ENCODE measurements at places on chromosomes 3 and 15.

GRCh38 chr15:74657846-74658245 lies 38.0 kb downstream of the EDC3 start:
- no peak for DNase-seq

DNA sequence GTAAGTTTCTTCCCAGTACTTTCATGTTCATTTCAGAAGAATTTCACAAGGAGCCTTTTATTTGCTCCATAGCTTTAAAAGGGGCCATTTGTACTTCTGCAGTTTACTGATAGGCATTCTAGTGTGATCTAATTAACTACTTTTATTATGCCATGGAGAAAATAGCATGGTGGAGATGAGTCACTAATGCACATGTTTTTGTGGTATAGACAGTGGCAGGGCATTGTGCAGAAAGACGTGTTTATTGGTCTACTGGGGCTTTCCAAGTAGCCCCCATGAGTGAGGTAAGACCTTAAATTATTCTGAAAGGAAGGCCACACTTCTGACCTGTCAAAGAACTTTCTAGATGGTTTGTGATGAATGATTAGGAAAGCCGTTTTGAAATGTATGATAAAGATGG lies 810.0 kb upstream of the NR2F2 start:
- no peak for DNase-seq

- DNase-seq = no peak
Observed at GRCh38 chr3:62636235-62636826, 238.9 kb downstream of the CADPS start.

- DNase-seq = no peak
Observed at GRCh38 chr3:14209581-14210289, 31.1 kb downstream of the LSM3 start.

GRCh38 chr15:96252148-96252547 lies 78.4 kb upstream of the NR2F2 start:
- no peak for DNase-seq

DNA sequence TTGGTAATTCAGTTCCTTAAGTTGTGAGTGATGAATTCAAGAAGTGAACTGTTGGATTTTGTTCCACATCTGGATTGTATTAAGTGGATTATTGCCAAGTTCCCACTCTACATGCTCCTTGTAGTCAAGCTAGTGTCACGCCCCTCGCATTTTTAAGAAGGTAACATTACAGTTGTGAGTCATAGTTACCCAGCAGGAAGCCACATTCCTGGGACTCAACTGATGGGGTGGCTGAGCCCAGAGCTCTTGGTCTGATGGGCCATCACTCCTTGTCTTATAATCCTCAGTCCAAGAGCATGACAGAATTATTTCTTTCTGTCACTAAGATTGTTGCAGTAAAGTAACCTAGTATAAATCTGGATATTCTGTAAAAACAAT lies 102.7 kb downstream of the PTPRG start:
- no peak for DNase-seq

DNA sequence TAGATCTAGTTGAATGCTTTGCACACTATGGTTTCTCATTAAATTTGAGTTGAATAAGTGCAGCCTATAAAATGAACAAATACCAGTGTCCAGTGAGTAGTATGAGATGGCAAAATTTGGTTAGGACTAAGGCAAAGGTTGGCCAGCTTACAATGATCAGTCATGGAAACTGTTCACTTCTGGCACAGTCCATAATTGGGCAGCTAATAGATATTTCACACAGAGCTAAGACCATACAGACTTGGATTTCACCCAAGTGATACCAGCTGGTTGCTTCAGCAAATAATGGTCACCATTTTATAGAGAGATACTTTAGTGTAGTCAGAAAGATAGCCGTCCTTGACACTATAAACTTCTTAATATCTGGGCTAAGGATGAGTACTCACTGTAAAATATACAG lies 15.7 kb downstream of the GAP43 start:
- DNase-seq = no peak

DNA sequence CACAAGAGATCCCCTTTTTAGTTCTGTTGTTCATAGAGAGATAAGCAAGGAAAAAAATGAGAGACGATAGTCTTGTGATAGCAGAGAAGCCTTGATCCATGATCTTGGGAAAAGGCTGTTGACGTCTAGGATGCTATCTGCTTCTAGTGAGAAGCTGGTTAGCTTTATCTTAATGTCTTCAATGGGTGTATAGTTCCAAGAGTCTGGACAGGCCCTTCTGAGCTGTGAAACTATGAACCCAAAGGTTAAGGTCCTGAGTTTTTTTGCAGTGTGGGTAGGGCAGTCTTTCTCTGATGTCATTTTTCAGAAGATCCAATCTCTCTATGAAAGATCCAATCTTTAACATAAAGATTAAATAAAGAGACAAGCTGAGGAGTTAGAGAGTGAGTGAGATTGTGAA lies 10.5 kb upstream of the NOX5 start:
- DNase-seq = no peak

DNA sequence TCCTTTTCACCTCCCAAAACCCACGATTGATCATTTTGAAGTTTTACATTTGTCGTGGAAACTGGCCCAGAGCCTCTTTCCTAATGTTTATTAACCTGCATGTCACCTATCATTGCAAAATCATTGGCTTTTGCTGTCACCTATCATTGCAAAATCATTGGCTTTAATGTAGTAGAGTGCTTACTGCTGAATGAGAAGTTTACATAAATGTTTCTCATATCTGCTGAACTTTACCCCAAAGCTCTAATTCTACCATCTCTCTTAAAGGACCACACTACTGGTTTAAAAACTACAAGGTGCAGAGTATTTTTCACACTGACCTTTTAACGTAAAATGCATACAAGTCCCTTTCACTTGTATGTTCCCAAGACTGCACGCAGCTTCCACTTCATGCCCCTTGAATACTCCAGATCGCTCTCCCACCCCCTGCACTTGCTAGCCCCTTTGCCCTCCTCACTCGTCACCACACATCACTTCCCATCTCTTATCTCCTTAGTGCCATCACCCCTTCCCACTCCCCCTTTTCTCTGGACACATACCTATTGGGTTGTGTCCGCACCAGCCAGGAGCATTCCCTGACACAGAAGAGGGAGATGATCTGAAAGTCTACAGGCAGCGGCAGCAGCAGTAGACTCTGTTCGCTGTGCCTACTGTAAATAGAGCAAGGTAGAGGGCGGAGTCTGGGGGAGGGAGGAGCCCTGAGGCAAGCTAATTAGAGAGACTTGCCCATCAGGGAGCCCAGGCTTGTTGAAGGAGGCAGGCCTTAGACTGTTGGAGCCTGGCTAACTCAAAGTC lies 30.2 kb upstream of the ATOSA start:
- no peak for DNase-seq

DNA sequence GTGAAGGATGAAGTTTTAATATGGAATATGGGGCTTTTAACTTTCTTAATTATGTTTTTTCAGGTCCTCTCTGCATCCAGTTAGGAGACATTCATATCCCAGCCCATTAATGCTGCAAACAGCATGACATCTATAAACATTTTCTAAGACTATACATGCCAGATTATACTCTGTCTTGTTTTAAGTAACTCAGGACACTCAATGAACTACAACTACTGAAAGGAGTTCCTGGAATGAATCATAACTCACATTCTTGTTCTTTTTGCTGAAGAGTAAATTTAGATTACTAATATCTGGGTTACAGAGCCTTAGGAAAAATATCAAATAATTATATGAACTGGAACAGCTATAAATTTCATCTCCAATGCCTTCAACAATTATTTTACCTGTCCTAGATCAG lies 167.4 kb downstream of the STAG1 start:
- no peak for DNase-seq

DNA sequence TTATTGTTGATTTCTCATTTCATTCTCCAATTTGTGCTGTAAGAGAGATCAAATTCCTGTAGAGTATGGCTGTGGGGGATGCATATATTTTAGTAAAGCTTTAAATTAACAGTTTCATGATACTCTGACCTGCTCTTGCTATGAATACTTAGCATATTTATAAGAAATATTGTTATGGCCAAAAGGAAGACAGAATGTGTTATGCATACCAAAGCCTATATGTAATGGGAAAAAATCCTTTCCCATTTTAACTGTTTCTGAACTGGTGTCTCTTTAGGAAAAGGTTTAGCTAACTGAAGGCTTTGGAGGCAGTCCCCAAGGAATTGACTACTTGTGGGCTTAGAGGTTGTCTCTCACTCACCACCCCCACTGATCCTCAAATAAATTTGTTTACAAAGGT lies 59.2 kb downstream of the CADPS start:
- no peak for DNase-seq

DNA sequence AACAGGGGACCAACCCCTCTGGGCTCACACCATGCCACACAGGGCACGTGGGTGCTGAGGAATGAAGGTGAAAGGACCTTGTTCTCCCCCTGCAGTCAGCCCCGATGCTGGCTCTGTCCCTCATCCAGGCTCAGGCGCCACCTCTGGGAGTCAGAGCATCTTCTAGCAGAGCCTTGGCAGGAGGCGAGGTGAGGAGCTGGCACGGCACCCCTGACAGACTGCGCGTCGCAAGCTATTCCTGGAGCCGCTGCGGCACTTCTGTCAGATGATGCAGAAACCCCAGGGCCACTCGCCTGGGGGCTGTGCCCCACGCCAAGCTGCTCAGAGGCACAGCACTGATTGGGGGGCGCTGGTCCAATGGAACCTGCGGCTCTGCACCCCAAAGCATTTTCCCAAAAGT lies 62.0 kb downstream of the MGLL start:
- no peak for DNase-seq

- DNase-seq = no peak
Observed at GRCh38 chr3:30871720-30872119, 22.7 kb downstream of the GADL1 start.

DNA sequence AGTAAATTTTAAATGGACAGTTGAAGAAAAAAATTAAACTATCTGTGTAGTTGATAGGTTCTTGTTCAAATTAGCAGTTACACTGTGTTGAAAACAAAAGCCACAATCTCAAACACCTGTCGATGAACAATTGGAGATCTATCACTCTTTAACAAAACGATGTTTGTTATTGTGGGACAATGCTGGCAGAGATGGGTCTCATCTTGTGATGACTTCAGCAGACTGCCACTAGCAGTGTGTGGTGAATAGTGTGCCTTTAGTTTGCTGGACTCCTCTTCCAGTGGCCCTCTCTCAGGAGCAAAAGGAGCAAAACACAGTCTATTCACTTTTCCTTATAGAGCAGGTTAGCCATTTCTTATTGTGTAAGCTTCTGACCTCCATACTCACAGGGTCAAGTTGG lies 14.7 kb upstream of the TRIM59 start:
- DNase-seq = no peak

DNA sequence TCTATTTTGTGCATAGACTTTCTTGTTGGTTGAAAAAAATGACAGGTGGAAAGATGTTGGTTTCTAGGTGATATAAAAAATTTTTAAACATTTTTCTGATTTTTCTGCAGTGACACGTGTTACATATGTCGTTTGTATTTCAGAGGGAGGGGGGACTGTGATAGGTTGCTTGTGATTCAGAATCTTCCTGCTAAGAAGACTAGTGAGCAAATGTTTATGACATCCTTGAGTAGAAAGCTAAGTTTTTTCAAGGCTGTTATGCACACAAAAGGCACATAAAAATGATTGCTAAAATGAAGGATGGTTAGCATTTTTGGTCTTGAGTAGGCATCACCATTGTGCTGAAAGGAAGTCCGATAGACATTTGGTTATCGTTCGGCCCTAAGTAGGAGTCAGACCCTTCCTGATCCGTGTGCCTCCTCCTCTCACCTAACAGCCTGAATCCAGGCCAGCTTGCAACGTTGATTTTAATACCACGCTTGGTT lies 1.5 kb downstream of the ZNF639 start:
- no peak for DNase-seq

- no peak for DNase-seq
Observed at GRCh38 chr3:196513697-196514349, 1.3 kb downstream of the SMCO1 start.

DNA sequence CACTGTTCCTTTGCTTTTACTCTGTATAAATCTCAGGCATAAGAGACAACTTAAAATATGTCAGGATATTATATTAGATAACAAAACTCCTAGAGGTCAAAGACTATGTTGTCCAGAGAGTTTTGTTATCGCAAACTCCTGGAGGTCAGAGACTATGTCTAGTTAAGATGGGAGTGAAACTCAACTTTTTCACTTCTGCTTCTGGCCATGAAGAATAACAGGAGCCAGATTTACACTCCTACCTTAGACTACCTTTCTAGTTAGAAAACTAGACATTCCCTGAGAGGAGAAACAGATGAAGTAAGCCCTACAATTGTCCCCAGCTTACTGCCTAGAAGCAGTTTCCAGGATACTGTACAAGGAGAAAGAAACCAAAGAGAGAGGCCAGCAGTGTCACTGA lies 255.4 kb upstream of the UBE2E1 start:
- DNase-seq = no peak

- DNase-seq = no peak
Observed at GRCh38 chr3:135125171-135125801, 330.2 kb downstream of the EPHB1 start.

DNA sequence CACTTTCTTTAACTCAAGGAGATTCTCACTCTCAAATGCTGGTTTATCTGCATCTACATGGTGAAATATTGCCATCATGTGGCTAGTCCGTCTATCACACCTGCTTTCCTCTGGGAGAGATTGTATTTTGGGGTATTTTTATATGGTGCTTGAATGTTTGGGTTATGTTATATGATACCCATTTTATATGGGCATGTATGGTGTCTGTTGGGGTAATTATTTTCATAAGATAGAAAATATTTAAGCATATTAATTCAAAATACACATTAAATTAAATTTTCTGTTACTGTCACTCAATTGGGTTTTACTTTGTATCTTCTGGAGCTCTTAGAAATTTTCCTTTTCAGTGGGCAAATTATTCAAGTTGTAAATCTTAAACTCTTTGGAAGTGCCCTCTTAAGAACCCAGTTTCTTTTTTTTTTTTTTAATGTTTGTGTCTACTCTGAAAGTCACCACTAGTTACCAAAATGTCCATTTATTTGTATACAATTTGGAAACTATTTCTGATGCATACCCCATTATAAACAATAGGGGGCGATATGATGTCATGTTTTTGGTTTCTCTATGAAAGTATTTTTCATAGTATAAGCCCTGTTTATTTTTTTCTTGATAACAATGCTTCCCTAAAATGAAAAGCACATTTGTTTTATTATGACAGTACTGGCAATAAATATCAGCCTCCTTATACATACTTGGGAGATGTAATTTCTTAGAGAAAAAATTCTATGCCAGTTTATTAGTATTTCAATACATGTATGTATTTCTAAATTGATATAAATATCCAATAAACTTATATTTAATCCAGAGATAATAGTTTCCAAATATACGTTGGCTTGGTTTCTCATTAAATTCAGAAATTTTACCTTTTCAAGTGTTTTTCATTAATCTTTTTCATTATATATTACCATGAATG lies 36.1 kb upstream of the PLSCR5 start:
- DNase-seq = no peak

GRCh38 chr3:122066331-122067213 lies 11.4 kb downstream of the CD86 start:
- DNase-seq = no peak

All from stimulated activated CD8-positive, alpha-beta memory T cell treated with anti-CD3 and anti-CD28 coated beads, Interleukin-7, amount 100 ng/mL, for 24 hours (primary cell).